Fibroblast of lung (primary cell): ENCODE measurements at places on chromosomes 2 and 18. TPM values are rescaled to one million over a fixed set of nuclear protein-coding genes. Genes with fewer than 3 reads are reported as not detected.

The ANKRD30B gene
- total RNA-seq: under 0.01 and 0.33 TPM in 2 replicates

DNA sequence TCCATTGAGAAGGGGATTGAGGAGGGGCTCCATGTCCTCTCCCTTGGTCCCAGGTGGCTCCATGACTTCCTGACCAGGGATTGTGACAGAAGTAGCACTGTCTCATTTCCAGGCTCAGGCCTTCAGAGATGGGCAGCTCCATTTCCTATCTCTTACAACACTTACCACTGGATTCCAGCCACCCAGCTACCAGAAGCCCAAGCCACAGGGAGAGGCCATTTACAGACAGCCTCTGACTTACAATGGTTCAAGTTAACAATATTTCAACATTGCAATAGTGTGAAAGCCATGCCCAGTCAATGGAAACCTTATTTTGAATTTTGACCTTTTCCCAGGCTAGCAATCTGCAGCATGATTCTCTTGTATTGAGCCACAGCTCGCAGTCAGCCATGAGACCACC is 164.9 kb upstream of the AGAP1 start:
- no peak for DNase-seq

DNA sequence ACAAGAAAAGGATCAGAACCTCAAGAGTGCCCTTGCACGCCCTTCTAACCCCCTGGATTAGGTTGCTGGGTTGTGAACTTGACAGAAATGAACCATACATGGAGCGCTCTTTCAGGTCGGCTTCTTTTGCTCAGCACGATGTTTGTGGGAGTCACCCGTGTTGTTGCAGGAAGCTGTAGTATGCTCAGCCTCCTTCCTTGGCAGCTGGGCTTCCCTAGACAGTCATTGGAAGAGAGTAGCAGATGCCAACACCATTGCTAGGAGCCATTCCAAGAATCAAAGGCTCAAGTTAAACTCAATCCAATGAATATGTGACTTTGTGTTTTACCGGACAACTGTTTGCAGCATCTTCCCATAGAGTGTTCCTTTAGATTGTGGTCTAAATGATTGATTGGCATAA is 47.0 kb downstream of the RAB12 start:
- DNase-seq: no peak

DNA sequence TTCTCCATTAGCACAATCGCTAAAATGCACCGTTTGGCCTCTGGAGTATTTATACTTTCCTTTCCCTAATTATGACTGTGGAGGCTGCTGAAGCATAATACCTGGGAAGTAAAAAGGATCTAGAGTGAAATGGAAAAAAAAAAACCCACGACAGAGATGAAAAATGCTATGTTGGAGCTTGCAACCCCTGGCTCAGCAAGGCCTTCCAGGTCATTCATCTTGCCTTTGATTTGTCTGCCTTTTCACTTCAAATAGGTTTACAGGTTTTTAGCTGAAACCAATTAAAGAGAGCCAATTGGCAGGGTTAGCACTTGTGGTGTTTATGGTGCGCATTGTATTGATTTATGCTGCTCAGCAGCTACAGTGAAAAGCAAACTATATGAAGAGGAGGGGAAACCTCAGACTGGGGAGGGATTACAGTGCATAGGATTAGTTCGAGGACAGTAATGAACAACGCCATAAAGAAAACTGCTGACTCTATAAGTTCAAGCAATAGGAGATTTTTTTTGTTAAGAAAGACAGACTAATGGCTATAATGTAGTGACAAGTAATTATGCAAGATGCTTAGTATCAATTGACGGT is 347.9 kb downstream of the MEIS1 start:
- DNase-seq: no peak
